Effector memory CD8-positive, alpha-beta T cell (primary cell): ENCODE measurements at places on chromosomes 4 and X.

GRCh38 chr4:12729384-12729783 is 754.8 kb downstream of the RAB28 start:
- no peak for DNase-seq

- DNase-seq = no peak
Observed at GRCh38 chrX:14913241-14913640, 40.0 kb downstream of the MOSPD2 start.

DNA sequence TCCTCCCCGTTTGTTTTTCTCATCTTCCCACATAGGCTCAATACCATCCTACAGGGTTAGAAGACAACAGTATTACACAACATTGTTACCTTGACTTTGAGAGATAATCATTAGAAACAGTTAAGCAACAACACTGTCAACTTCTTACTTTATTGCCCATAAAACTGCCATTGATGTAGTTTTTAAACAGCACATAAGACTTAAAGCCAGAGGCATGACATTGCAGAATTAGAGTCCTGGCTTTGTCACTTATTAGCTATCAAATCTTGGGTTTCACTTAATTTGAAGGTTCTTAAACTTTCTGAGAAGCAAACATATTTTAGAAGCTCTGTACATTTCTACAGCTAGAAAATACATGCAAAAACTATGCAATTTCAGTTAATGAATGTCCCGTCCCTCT is 41.8 kb downstream of the EIF4E start:
- no peak for DNase-seq

DNA sequence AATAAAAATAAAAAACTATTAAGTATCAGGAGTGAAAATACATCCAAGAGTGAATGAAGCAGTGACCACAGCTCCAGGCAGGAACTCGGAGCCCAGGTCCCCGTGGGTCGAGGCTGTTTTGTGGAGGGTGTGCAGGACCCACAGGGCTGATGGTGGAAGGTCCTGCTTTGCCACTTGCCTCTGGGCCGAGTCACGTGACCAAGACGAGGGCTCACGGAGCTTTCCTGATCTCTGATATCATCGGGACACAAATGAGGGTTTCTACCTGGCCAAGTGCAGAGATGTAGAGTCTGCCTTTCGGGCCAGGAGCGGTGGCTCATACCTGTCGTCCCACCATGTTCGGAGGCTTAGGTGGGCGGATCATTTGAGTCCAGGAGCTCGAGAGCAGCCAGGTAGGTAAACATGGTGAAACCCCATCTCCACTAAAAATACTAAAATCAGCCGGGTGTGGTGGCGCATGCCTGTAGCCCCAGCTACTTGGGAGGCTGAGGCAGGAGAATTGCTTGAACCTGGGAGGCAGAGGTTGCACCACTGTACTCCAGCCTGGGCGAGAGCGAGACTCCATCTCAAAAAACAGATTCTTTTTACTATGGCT is 7.2 kb downstream of the SLC25A6 start:
- no peak for DNase-seq

DNA sequence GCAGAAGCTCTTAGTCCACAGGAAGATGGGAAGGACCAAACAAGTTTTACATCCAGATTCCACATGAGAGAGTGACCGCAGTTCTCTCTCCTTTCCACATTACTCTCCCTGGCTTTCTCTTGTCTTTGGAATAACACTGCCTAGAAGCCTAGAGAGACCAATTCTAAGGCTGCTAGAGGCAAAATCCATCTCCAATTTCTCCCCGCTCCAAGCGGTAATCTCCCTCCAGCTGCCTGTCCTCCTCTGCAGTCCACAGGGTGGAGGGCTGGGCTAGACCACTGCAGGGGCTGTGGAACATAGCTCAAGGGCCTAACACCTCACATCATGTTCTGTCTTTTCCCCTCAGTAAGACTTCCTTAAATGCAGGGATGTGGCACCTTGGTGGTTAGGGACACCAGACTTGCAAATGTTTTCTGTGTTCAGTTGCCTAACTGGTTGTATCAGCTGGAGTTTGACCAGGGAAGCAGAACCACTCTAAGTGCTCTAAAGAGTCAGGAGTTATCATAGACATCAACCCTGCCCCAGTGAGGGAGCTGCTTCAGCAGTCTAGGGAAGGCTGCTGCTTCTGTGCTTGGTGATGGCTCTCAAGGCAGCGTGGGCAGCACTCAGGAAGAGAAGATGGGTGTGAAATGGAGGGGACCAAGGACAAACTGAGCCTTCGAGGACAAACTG is 423.1 kb downstream of the BCOR start:
- DNase-seq = no peak

DNA sequence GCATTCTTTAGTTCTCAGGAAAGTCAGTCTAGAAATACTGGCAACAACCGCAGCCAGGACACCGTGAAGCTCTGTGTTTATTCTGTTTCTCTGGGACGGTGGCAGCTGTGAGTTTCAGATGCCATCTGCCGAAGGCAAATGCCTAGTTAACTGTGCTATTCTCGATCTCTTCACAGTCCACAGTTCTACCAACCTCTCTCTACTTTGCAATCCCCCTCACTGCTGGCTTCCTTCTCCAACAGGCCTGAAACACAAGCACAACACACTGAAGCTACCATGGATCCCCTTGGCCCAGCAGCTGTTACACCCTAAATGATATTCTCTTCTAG is 118.8 kb downstream of the ZNF827 start:
- DNase-seq = no peak

- no peak for DNase-seq
Observed at GRCh38 chr4:123159479-123159878, 237.1 kb upstream of the NUDT6 start.

DNA sequence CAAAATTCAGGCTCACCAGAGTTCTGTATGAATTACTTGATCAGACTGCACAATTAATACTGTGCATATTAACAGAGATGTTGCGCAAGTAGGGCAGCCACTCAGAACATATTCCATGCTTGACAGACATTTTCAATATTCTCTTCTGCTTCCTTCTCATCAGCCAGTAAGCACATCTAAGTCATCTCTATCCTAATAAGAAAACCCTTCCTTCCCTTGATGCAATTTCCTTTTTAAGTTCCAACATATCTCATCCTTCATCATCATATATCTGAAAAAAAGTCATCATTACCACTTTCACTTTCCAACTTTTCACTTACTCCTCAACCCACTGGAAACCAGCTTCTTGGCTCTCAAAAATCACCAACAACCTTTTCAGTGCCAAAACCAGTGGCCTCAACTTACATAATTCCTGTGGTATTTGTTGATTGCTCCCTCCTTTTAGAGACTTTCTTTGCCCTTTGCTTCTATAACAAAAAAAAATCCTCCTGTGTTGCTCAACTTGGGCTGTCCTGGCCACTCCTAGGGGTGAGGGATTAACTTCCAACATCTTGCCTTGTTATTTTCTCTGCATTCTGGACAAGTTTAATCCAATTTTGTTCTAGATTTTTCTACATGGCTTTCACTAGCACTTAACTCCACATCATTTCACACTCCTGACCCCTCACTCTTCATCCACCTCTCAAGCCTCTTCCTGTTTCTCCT is 14.1 kb downstream of the MBNL3 start:
- DNase-seq = no peak

- DNase-seq = no peak
Observed at GRCh38 chr4:101326576-101326975, 20.8 kb downstream of the PPP3CA start.

- DNase-seq = no peak
Observed at GRCh38 chrX:17521871-17522693, 147.1 kb downstream of the NHS start.

DNA sequence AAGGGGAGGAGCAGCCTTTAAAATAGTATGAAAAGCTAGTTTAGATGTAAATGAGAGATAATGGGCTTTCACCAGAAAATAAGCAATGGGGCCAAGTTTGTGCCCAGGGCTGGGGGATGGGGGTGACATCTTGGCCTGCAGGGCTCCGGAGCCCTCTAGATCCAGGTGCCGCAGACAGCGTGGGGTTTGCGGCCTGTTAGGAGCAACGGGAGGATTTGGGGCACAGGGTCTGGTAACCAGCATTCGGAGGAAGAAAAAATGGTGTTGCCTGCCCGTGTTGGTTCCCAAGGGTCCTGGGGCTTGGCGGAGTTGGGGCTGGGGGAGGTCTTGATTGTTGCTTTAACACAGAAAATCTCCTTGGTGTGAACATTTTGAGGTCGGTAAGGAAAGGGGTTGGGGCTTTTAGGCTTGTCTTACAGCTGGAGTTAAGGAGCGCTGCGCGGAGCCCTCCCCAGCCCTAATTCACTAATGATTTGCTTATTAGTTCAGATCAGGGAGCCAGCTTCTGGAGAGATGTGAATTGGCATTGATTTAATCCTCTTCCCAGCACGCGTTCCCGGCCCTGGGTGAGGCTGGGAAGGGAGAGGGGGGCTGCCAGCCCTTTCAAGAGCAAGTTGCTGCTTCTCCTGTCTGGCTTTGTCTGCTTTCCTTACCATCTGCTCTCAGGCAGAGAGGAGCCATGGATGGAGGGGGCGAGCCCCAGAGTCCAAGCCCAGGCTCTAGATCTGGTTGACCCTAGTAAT is 443.4 kb downstream of the BCOR start:
- DNase-seq = no peak

DNA sequence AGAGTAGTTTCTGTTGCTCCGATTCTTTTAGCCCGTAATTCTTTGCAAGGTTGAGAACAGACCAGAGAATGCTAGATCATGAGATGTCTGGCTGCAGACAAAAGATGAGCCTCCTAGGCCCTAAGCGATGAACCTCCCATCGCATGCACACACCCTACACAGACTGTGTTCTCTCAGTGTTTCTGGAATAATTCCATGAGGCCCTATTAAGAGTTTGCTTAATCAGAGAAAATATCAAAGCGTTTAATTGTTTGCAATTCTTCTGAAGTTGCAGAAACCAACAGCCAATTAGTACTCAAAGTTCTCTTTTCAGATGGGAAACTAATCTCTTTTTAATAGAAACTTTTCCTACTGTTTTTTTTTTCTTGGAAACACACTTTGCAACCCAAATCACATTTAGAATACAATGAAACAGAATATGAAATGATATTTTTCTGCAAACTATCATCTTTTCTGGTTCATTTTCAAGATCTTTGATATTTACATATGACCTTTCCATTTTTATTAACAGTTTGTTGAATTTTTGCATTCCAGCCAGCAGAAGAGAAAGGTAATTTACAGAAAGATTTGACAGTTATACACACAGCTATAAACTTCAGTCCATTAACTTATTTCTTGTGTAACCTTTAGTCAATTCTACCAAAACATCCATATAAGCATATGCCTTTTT is 1525.6 kb downstream of the ARAP2 start:
- no peak for DNase-seq

GRCh38 chr4:157582141-157582540 is 361.6 kb downstream of the GRIA2 start:
- no peak for DNase-seq

DNA sequence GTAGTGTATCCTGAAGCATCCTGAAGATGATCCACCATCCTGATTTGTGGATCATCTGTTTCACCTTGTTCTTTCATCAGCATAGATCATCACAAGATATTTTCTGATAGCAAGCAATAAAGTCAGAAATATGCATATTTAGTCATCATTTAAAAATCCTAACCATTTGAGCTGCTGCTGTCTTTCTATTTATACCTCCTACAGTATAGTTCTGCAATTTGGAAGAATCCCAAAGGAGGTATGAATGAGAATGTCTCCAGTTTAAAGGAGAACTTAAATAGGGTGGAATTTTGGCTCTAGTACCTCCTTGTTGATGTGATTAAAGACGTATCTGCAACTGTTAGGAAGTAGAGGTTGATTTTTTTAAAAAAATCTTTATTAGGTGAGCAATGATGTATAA is 7.6 kb downstream of the SLC25A14 start:
- DNase-seq = no peak

GRCh38 chr4:112082954-112083586 is 62.2 kb upstream of the FAM241A start:
- no peak for DNase-seq

DNA sequence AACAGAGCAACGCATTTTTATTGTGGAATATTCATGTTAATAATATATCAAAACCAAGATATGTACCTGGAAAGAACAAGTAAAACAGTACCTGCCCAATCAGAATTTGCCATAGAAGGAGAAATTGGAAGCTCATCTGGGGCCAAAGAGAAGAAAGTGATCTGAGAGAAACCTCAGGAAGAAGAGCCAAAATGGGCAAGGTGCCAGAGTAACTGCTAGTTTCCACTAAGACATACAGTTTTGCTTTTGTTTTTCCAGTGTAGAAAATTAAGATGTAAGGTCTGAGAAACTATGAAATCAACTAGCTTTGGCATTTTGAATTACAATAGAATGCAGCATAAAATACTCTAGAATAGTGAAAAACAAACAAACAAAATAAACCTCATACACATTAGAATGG is 2201.2 kb downstream of the ARAP2 start:
- no peak for DNase-seq

DNA sequence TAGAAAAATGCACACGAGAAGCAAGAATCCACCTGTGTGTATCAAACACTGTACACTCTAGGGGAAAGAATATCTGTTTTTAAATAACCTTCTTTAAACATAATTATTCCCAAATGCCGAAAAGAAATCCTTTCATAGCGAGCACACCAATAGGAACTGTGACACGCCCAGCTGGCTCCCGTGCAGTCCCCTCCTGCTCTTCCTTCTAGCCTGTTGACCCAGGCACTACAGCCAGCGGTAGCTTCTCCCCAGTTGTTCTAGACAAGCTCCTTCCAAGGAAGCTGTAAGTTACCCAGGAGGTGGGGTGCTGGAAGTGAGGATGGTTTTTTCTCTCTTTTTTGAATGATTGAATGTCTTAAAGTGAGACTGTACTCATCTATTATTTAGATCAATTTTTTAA is 19.5 kb upstream of the NOCT start:
- no peak for DNase-seq

DNA sequence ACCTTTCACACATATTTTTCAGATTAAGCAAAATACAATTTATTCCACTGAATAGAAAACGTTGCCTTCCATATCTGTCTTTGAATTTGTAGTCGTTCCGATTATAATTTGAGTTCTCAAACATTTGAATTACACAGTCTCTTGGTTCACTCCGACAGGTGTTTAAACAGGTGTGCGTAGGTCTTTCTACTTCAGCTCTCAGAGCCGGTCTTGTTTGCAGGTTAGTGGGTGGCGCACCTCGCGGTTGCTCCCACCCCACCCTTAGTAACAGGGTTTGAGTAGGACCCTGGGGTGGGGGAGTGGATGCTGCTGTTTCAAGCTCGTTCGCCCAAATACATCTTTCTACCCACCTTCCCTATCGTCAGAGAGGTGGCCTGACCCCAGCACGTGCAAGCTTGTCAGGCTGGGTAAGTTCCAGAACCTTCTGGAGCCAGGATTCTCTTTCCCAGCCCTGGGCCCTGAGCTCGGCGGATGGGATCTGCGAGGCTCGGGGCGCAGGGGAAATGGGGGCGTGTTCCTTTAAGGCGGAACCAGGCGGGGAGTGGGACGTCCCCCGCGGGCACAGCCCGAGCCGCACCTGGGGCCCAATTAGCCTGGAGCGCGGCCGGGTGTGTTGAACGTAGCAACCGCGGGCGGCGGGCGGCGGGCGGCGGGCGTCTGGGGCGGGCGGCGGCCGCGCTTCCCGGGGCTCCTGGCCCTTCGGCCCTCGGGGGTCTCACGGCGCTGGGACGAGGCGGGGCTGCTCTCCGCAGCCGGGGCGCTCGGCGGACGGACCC is at the start of gene FAM149A:
Gene FAM149A, plus strand, starts transcription at position 591 of the 776 bp plus-strand sequence.
- peak; percentile 41 for DNase-seq
